ENCODE measurements at places on chromosomes 5 and 9. TPM values are rescaled to one million over a fixed set of nuclear protein-coding genes. Genes with fewer than 3 reads are reported as not detected.

- no peak for DNase-seq
These were observed 1726.4 kb upstream of the NUDT12 start for GRCh38 chr5:105288946-105289345.

- no peak for DNase-seq
These were observed 12.2 kb upstream of the ELL2 start for GRCh38 chr5:95973793-95974325.

DNA sequence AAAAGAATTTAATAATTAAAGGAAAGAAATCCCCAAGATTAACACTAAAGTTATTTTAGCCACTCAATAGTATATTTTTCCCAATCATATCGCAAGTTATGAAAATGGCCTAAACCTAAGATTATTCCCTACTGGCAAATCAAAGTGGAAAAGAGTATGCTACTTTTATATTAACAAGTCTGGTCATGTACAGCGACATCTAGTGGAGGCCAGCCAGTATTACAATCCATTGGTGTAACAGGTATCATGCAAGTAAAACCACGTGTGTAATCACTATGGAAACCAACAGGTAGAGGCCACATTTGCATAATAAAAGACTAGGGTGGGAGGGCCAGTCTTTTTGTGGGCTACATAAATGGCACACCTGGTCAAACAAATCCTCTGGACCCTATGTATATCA, 976.4 kb upstream of the CDH9 start:
- no peak for DNase-seq

- no peak for DNase-seq
These were observed 31.9 kb upstream of the SPDL1 start for GRCh38 chr5:169551696-169552095.

GRCh38 chr5:177312649-177313181, 1.0 kb upstream of the MXD3 start:
- no peak for DNase-seq

DNA sequence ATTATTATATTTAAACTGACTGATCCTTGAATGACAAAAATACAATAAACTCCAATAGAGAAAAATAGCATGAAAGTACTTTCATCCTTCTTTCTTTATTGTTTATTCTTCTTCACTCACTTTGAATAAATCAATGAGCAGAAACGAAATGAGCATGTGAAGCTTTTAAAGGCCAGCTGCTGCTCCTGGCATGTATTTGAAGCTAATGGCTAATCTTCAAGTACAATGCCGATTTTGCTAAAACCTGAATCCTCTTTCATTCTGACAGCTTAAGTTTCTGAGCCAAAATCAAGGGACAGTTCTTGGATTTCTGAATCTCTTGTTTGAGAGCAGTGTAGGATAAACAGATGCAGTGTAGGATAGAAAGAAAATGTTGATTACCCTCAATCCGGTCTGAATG, 237.3 kb downstream of the CDH10 start:
- no peak for DNase-seq

DNA sequence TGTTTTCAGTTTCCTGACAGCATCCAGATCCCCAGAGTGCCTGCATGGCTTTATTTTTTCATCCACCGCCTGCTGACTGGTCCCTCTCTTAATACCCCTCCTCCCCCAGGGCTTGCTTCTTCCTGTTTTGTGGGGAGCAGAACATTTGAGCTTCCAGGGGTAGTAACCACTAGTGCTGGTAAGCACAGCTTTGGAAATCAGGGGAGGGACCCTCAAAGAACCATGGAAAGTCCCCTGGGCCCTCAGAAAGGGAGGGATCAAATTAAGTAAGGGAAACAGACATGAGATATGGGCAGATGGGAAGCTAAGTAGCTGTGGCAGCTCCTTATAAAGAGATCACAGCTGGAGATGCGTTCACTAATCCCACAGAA, 26.8 kb downstream of the GRIA1 start:
- no peak for DNase-seq

- no peak for DNase-seq
These were observed 138.8 kb downstream of the GRIA1 start for GRCh38 chr5:153629027-153629895.

- DNase-seq, result no peak
These were observed 105.0 kb downstream of the ERCC6L2 start for GRCh38 chr9:95980262-95981125.

GRCh38 chr5:142175039-142175438, 66.5 kb downstream of the NDFIP1 start:
- no peak for DNase-seq

DNA sequence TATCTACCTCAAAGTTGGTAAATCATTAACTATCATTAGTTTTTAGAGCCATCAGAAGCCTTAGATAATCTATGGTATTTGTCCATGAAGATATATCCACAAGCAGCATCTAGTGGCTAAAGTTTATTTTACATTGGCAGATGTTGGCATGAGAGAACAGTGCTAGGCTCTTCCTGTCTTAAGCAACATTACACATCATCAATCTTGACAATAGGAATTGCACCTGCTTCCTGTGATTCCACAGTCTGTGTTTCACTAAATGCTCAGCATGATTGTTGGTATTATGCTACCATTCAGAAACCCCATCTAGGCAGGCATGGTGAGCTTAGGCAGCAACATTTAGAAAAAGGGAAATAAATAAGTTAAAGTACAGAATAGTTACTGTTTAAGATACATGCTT, 246.6 kb downstream of the SLCO4C1 start:
- no peak for DNase-seq

GRCh38 chr5:38891563-38891962, 45.8 kb downstream of the OSMR start:
- DNase-seq, result no peak

DNA sequence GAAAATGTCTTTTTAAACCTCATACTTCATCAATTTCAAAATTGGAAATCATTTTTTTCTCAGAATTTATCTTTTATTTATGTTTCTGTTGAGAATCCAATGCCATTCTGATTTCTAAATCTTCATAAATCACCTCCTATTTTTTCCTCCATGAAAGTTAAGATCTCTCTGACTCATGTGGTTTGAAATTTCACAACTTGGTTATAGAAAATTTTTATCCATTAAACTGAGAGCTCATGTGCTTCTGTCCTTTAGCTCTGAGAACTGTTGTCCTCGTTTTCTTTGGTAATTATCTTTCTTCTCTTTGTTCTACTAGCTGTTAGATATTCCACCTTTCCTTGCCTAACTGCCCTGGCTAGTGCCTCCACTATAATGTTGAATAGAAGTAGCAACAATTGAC, 1.5 kb upstream of the RNF180 start:
- no peak for DNase-seq

The EFNA5 gene
- 14.9 TPM for total RNA-seq

The TIMD4 gene
- 1.4 TPM for total RNA-seq

The FOXD4L5 gene
- not detected for total RNA-seq

The ZMAT2 gene
- 46.7 TPM for total RNA-seq

The REEP2 gene
- total RNA-seq, result 2.0 TPM

The GABRA1 gene
- not detected for total RNA-seq

The GMCL2 gene
- not detected for total RNA-seq

The IGFBPL1 gene
- not detected for total RNA-seq
